ENCODE measurements at places on chromosomes 1 and 21.

DNA sequence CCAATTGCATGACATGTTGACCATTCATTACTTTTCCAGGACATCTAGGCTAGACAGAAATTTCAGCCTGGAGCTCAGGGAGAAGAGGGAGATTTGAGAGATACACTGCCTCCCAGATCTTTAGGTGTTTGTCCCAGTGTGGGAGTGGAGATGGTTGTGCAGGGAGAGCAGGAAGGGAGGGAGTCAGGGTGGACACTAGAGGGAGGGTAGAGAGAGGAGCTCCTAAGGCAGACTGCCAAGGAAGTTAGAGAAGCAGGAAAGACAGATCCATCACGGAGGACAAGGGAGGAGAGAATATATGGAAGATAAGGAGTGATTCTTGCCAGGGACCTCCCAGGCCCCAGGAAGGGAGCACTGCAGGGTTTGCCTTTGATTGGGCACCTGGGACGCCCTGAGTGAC is 8.7 kb downstream of the CDCA8 start:
- no peak for DNase-seq

- DNase-seq, result no peak
Measured at GRCh38 chr1:156414461-156415064, 45.6 kb downstream of the RHBG start.

DNA sequence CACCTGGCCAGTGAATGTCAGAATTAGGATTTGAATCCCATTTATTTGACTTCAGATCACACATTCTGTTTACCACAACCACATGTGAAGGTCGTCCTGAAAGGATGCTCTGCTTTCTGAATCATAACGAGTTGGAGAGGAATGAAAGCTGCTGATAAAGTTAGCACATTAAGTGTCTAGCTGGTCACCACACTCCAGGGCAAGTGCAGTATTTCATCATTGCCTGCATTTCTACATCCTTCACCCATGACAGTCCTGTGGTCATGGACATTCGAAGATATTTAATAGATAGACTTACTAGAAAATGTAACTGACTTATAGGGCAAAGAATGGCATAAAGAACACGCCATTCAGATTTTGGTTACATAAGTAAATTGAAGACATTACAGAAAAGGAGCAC is 52.7 kb upstream of the ST6GALNAC3 start:
- DNase-seq, result no peak

GRCh38 chr1:248739572-248740205 is 15.9 kb downstream of the LYPD8 start:
- no peak for DNase-seq

DNA sequence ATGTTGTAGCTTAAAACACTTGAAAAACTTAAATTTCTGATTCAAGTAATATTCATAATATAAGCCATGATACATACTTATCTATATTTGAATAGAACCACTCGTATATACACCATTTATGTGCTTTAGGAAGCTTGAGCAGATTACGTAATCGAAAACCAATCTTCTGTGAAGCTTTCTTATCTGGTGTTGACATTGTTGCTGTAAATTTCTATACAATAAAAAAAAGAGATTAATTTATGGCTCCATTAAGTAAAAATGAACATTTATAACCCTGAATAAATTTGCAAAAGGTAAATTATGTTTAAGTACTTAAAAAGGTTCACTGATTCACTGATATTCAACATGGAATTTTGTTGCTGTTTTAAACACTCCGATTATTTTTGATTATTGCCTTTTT is 21.4 kb downstream of the LIN9 start:
- DNase-seq, result no peak

GRCh38 chr1:236159704-236160539 is 17.6 kb downstream of the GPR137B start:
- no peak for DNase-seq

GRCh38 chr1:16342331-16343062 is 9.8 kb downstream of the FBXO42 start:
- DNase-seq, result no peak

Data from kidney capillary endothelial cell (primary cell).